CD8-positive, alpha-beta memory T cell (primary cell): ENCODE measurements at places on chromosomes 12 and 14. TPM values are rescaled to one million over a fixed set of nuclear protein-coding genes. Genes with fewer than 3 reads are reported as not detected.

DNA sequence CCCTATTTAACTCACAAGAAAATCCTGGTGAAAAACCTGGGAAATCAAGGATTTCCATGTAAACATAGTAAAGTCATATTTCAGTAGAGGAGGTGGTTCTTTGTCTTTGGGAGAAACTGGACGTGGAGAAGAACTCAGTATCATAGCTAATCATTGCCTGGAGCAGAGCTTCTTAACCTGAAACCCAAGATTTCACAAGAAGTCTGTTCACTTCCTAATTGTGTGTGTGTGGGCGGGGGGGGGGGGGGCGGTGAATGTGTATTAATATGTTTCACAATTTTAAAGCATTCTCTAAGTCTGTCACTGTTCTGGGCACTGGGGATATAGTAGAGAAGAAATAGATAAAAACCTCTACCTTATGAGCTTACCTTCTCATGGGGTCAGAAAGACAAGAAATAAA lies 96.7 kb upstream of the PPP4R3A start:
- no peak overlapping the region for H3K27ac ChIP-seq
- H3K36me3 ChIP-seq, result no peaks in the 10 kb centered on the region
- no peak overlapping the region for H3K4me3 ChIP-seq
- H3K4me1 ChIP-seq, result no peaks in the 10 kb centered on the region

RNU4-1 gene
- 628 TPM for total RNA-seq

GRCh38 chr12:106039242-106039641 lies 99.5 kb downstream of the NUAK1 start:
- no peaks in the 10 kb centered on the region for H3K27me3 ChIP-seq
- no peak overlapping the region for H3K27ac ChIP-seq
- no peak overlapping the region for H3K4me3 ChIP-seq
- H3K4me1 ChIP-seq, result no peaks in the 10 kb centered on the region
- no peak for DNase-seq
- no peaks in the 10 kb centered on the region for H3K36me3 ChIP-seq

GRCh38 chr12:87201598-87201997 lies 827.6 kb downstream of the C12orf50 start:
- no peaks in the 10 kb centered on the region for H3K36me3 ChIP-seq
- H3K27ac ChIP-seq, result no peak overlapping the region
- H3K27me3 ChIP-seq, result no peaks in the 10 kb centered on the region
- no peaks in the 10 kb centered on the region for H3K4me1 ChIP-seq

DNA sequence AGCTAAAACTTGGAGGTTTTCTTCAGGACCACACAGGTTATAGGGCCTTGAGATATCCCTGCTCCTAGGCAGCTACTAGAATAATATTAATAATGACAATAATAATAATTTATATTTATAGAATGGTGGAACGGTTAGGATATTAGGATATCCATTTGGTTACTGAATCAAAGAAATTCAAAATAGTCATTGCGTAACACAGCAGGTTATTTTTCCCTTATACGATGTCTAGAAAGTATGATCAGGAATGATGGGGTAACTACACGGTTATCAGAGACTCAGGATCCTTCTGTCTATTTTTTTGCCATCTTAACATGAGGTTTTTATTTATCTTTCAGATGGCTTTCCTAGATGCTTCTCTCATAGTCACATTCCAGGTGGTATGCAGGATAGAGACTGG lies 39.0 kb downstream of the NEUROD4 start:
- H3K4me3 ChIP-seq, result no peak overlapping the region
- DNase-seq, result no peak
- no peaks in the 10 kb centered on the region for H3K4me1 ChIP-seq
- H3K36me3 ChIP-seq, result no peaks in the 10 kb centered on the region

DNA sequence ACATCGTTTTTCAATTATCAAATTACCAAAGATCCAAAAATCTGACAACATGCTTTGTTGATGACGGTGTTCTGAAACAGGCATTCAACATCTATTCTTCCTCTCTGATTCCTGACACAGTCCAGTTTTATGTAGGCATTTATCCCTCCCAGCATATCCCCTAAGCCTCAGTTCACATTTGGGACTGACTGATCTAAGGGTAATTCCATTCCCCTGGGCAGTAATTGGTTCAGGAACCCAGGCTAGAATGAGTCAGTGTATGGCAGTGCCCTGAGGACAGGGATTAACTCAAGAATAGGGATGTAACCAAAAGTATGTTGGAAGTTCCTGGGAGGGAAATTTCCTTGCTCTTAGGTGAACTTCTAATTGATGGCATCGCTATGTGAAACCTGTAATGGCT lies 10.3 kb upstream of the PCNX1 start:
- H3K27me3 ChIP-seq, result no peaks in the 10 kb centered on the region
- DNase-seq, result no peak
- H3K27ac ChIP-seq, result no peak overlapping the region

CMA1 gene
- not detected for total RNA-seq

GRCh38 chr12:50101663-50102062 lies 2.1 kb upstream of the GPD1 start:
- no peaks in the 10 kb centered on the region for H3K4me1 ChIP-seq
- H3K27me3 ChIP-seq, result no peaks in the 10 kb centered on the region
- peaks cover 16% of the 10 kb centered on the region for H3K36me3 ChIP-seq

- no peak overlapping the region for H3K27ac ChIP-seq
- H3K27me3 ChIP-seq, result no peaks in the 10 kb centered on the region
- H3K4me3 ChIP-seq, result no peak overlapping the region
- no peak for DNase-seq
These were observed 180.7 kb upstream of the NRXN3 start for GRCh38 chr14:77989441-77989991.

RAD9B gene
- 0.74 TPM for total RNA-seq

DNA sequence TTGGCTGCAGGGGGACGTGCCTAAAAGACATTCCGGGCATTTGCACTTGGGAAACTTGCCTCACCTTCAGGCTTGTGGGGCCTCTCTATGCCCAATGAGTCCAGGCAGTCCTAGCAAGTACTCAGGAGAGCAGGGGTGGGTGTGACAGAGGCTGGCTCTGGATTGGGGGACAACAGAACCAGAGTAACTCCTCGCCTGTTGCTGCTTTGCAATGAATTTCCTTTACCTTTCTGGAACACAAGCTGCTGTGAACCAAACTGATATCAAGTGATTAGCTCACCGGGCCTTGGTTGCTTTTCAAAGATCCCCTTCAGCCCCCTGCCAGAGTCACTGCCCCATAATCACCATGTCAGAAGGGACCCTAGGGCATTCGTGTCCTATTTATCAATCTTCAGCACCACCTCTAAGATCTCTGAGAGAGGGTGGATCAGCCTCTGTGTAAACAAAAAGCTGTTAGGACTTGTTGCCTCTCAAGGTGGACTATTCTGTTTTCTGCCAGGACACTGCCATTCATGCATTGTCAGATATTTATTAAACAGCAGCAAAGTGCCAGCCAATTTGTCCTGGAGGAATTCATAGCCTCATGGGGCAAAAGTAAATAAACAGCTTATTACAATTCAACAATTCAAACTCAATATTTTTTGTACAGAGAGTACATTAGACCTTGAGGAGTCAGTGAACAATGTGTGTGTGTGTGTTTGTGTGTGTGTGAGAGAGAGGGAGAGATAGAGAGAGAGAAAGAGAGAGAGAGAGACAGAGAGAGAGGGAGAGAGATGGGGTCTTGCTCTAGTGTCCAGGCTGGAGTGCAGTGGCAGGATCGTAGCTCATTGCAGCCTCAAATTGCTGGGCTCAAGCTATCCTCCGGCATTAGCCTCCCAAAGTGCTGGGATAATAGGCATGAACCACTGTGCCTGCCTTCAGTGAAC lies 11.3 kb downstream of the NFATC4 start:
- H3K27me3 ChIP-seq, result no peaks in the 10 kb centered on the region
- no peak overlapping the region for H3K27ac ChIP-seq
- H3K4me1 ChIP-seq, result no peaks in the 10 kb centered on the region
- DNase-seq, result no peak

GRCh38 chr14:65260786-65261185 lies 151.7 kb upstream of the FUT8 start:
- H3K36me3 ChIP-seq, result no peaks in the 10 kb centered on the region
- no peaks in the 10 kb centered on the region for H3K27me3 ChIP-seq
- no peak for DNase-seq
- H3K4me1 ChIP-seq, result peaks cover 3% of the 10 kb centered on the region

DNA sequence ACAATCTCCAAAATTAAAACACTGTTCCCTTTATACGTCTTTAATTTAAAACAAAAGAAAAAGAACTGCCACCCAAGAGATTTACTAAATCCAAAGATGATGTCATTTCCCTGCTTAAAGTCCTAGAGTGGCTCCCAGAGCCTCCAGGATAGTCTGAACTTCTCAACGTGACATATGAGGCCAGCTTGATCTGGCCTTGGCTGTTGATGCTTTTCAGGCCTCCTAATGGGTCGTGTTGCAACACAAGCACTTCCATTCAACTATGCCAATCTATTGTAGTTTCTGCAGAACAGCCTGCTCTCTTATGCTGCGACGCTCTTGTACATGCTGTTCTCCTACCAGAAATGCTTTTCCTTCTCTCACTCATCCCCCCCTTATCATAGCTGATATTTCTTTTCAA lies 35.7 kb downstream of the LGR5 start:
- H3K27me3 ChIP-seq, result no peaks in the 10 kb centered on the region
- H3K27ac ChIP-seq, result no peak overlapping the region
- H3K4me3 ChIP-seq, result no peak overlapping the region
- no peak for DNase-seq
- H3K36me3 ChIP-seq, result no peaks in the 10 kb centered on the region
- H3K4me1 ChIP-seq, result no peaks in the 10 kb centered on the region
